Osteoblast (primary cell): ENCODE measurements at places on chromosomes 1 and 21. TPM values are rescaled to one million over a fixed set of nuclear protein-coding genes. Genes with fewer than 3 reads are reported as not detected.

FAM72B gene
- 1.4 and 2.7 TPM in 2 replicates for total RNA-seq

IL6R gene
- 5.3 and 8.0 TPM in 2 replicates for total RNA-seq

S100A8 gene
- not detected in 2 replicates for total RNA-seq

ZMYND12 gene
- total RNA-seq, result 0.88 and 3.3 TPM in 2 replicates

BLACAT1 gene
- not detected in 2 replicates for total RNA-seq

PADI3 gene
- total RNA-seq, result not detected in 2 replicates

ZNF683 gene
- not detected in 2 replicates for total RNA-seq

GBP7 gene
- total RNA-seq, result not detected in 2 replicates

RAP1GAP gene
- under 0.01 and 0.29 TPM in 2 replicates for total RNA-seq

POU3F1 gene
- under 0.01 TPM in 2 replicates for total RNA-seq

CDA gene
- 0.59 and 1.1 TPM in 2 replicates for total RNA-seq

DNAJC6 gene
- 10.5 and 11.8 TPM in 2 replicates for total RNA-seq

TNFAIP8L2 gene
- not detected in 2 replicates for total RNA-seq

KCNA2 gene
- total RNA-seq, result under 0.01 TPM in 1 of 2 replicates, not detected in the other

FUBP1 gene
- 86.9 and 91.6 TPM in 2 replicates for total RNA-seq

BGLAP gene
- total RNA-seq, result 1.5 and 2.2 TPM in 2 replicates

CYP4A22 gene
- not detected in 2 replicates for total RNA-seq

TMEM52 gene
- not detected in 2 replicates for total RNA-seq

MEGF6 gene
- total RNA-seq, result 61.9 and 85.4 TPM in 2 replicates

DCST2 gene
- total RNA-seq, result not detected in 2 replicates

GRCh38 chr1:86155807-86156565 lies 586 bp downstream of the COL24A1 start:
- peak; percentile 91 for DNase-seq

DNA sequence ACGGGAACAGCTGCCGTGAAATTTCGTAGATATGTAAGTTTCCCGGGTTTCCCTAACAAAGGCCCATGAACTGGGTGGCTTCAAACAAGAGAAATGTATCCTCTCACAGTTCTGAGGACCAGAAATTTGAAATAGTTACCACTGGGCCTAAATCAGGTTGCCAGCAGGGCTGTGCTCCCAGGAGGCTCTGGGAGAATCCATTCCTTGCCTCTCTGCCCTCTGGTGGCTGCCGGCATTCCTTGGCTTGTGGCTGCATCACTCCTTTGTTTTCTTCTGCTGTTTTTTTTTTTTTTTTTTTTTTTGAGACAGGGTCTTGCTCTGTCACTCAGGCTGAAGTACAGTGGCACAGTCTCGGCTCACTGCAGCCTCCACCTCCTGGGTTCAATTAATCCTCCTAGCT lies 23.7 kb downstream of the UMODL1 start:
- no peak for DNase-seq

DNA sequence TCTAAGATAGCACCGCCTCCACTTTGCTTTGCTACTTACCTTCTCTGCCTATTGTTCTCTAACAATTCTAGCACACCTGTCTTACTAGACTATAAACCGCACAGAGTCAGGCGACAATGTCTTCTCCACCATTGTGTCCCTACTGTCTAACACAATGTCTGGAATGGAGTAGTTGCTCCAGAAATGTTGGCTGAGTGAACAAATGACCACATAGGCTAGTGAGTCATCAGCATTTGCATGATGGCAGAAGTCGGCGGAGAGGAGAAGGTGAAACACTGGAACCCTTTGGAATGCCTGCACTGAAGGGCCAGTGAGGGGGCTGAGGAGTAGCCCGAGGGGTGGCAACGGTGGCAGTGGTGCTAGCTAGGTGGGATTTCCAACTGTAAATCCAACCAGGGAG lies 14.0 kb upstream of the PABPC4 start:
- peak; percentile 60 for DNase-seq

DNA sequence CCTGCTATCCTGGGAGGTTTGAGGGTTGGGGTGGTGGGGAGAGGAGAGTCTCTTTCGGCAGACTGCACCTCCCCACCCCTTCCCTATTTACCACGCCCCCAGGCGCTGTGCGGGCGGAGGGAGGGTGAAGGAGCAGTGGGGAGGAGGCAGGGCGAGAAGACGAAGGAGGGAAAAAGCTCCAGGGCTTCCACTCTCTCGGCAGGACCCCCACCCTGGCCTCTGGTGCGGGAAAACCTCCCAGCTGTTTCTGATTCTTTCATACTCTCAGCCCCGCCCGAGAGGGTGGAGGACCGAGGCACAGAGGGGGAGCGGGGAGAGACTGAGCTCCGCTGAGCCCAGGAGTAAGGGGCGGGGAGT lies 866 bp upstream of the WNT2B start:
- peak; percentile 91 for DNase-seq

- DNase-seq, result peak; percentile 92
Measured at GRCh38 chr1:116855191-116855619, 54.5 kb upstream of the PTGFRN start.

- DNase-seq, result no peak
Measured at GRCh38 chr21:39441502-39442475, 3.8 kb downstream of the LCA5L start.

- DNase-seq, result peak; percentile 79
Measured at GRCh38 chr1:228345201-228345930, 61.3 kb downstream of the TRIM11 start.

GRCh38 chr1:55519937-55520683 lies 304.9 kb upstream of the USP24 start:
- no peak for DNase-seq

DNA sequence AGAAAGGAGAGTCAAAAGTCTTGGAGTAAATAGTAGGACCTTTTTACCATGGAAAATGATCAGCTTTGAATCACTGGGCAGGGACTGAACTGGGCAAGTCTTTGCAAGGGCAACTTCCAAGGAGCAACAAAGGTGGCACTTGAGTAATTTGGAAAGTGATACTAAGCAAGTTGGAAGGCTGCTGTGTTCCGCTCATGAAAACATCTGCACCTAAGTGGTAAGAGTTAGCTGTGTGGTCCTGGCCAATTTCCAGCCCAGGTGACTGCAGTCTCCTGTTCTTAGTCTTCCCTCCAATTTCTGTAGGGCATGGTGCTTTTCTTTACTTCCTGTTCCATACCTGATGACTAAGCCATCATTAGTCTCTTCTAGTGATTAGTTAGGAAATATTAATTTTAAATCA lies 35.5 kb upstream of the PRDM2 start:
- DNase-seq, result no peak

DNA sequence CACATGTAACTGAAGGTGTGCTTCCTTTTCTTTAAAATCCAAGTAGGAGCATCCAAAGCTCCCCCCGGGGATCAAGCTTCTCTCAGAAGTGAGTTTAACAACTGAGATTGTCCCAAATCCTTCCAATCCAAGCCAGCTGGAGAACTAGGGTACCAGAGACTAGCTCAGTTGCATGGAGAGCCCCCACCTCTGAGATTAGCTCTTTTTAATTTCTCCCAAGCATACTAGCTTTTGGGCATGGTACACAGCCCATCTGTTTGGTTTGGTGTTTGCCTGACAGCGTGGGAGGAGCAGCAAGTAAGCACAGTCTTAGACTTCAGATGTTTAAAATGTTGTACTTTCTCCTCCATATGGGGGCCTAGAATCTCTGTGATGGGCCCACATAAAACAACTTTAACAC lies 142.8 kb downstream of the ASTN1 start:
- DNase-seq, result no peak

DNA sequence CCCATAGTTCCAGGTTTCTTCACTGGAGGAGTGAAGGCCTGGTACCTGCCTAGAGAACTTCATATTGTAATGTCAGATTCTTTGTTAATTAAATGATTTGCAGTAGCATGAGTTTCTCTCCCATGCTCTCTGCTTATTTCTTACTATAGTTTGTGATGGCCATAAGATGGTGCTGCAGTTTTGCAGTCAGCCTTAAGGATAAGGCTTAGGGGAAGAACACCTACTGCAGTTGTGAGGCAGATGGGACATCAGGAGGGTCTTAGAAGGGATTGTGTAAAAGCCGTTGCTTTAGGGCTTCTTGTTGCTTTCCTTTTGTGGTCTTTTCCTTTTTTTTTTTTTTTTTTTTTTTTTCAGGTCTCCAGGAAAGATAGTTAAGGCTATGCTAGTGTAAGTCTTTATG lies 61.8 kb downstream of the MACF1 start:
- DNase-seq, result no peak

DNA sequence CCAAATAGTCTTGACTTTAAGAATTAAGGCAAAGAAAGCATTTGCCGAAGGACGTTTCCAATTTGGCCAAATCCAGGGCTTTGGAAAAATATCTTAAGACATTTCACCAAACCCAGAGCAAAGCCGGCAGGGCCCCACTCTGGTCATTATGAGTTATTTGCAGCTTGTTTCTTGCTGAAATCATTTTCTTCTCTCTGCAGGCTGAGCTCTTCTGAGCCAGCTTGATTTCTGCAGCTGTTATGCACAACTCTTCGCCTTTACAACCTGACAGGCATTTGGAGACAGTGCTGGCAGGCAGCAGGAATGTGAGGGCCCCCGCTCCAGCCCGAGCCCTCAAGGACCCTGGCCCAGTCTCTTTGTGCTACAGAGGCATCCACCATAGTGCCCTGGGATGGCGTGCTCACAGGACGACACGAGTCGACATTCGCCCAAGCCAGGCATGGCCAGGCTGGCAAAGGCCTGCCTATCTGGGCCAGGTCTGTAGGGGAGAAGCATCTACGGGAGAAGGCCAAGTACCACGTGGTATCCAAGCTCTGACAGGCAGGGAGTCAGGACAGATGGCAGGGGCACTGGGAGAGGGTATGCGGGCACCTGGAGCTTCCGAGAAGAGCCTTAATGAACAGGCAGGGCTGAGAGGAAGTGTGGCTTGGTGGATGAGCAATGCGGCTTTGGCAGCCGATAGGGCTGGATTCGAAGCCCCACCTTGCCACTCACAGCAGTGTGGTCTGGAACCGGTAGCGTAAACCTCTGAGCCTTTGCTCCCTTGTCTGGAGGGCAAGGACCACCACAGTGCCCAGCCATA lies 32.3 kb downstream of the SYF2 start:
- no peak for DNase-seq

DNA sequence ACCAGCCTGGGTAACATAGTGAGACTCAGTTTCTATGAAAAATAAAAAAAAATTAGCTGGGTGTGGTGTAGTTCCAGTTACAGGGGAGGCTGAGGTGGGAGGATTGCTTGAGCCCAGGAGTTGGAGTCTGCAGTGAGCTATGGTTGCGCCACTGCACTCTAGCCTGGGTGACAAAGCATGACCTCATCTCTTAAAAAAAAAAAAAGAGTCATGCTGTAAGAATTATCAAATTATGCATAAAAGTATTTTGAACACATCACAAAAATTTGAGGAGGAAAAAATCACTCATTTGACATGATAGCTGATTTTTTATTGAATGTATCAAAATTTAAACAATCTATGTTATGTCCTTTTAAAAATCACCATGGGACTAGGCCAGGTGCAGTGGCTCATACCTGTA lies 17.8 kb downstream of the CCDC30 start:
- DNase-seq, result no peak

GRCh38 chr1:193538003-193538354 lies 351.6 kb upstream of the B3GALT2 start:
- no peak for DNase-seq

DNA sequence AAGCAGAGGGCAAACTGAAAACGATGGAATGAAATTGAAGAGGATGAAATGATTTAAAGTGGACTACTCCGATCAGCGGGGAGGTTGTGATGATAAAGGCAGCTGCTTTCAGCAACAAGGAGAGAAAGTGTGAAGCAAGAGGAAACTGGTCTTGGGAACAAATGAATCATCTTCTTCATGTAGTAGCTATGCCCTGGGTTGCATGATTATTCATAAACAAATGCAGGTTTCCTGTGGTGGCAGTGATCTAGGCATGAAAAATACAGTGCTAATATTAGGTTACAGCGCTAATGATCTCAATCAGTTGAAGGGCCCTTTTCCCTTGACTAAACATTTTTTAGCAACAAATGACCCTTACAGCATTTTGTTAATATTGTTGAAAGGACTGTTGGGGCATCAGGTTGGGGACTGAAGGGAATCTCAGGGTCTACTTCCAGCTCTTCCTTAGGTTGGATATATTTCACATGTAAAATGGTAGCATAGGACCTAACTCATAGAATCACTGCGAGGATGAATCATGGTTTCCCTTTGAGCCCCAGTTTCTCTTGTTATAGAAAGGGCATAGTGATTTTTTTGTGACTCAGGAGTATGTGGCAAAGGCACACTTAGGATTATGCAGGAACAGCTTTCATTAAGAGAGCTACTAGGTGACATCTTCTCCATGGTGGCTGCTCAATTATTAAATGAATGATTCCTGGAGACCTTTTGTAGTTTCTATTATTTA lies 1.9 kb upstream of the ZFYVE9 start:
- peak; percentile 93 for DNase-seq

DNA sequence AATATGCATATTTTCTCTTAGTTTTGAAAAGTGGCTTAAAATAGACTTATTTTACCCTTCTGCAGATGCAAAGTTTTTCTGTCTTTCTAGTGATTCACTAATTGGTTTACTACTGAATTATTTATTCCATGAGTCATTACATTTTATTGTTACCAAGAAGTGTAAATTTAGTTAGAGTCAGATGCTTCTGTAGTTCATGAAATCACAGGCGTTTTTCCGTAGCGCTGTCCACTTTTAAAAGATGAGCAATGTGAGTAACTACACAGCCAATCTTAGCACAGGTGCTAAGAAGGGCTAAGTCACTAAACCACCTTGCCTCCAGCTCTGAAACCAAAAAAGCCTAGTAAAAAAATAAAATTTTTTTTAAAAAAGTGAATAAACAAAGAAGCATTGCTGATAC lies 24.7 kb downstream of the RGS13 start:
- no peak for DNase-seq

DNA sequence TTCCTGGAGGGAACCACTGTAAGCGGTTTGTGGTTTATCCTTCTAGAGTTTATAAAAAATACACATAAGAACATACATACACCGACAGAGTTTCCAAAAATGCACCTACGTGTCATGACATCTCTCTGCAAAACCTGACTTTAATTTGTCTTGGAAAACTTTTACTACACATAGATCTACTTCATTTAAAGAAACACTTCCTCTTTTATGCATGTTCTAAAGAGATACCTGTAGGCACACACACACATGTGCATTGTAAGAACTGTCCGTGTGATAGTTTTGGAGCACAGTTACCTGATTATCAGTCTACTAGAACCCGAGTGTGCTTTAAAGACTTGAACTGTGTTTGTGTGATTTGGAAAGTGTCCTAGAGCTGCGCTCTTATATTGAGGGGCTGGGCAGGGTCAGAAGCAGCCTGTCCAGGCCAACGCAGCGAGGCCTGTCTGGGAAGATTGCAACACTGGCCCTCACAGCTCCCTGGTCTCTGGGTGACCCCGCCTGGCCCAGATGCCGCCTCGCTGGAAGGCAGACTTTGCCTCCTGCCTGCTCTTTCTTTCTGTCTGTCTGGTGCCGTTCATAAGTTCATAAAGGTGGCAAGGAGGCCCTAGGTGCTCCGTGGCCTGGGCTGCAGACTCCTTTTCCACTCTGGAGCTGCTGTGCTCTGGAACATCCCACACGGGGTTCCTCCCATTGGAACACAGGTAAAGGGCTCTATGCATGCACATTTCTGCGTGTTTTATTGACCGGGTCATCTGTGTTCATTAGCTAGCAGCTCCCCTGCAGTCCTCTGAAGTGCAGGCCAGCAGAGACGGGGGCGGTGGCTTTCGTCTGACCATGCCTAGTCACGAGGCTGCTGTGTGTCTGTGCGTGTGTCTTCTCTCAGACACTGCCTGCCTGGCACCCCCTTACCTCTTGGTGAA lies 46.3 kb downstream of the AGPAT3 start:
- peak; percentile 77 for DNase-seq

GRCh38 chr1:224696891-224697765 lies 81.0 kb downstream of the CNIH3 start:
- DNase-seq, result peak; percentile 85
